ENCODE measurements at places on chromosomes 3 and 15.

DNA sequence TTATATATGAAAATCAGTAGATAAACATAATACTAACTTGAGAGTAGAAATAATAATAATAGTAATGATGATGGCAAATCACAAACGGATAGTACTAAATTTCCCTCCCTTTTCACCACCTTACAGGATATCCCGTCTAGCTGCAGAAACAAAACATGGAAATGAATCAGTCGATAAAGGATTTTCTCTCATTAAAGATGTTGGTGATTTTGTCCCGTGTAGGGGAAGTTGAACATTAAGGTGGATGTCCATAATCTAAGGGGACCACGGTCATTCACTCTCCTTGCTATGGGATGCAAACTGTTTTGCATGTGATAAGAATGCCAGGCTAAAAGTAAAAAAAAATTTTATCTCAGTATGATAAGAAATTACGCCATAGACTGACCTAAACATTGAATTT is 1027.7 kb upstream of the NR2F2 start:
- DNase-seq = no peak

DNA sequence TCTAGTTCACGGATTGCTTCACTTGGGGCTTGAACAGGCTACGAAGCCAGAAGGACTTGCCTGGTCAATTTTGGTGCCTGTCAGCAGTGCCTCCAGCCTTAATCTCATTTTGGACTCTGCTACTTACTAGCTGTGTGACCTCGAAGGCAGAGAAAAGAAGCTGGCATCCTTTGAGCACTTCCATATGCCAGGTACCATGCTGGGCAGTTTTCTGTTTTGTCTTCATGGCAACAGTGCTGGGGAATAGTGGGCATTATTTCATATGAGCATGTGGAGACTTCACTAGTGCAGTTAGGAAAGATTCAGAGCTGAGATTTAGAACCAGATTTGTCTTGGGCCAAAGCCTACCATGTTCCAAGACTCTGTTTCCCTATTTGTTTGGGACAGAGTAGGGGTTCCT is 92.2 kb downstream of the LRTM1 start:
- no peak for DNase-seq

- no peak for DNase-seq
Observed at GRCh38 chr3:116386168-116386567, 59.1 kb downstream of the LSAMP start.

- DNase-seq = no peak
Observed at GRCh38 chr3:45140141-45140769, 5.9 kb downstream of the CDCP1 start.

GRCh38 chr3:172315401-172316091 is 132.7 kb downstream of the GHSR start:
- no peak for DNase-seq

- DNase-seq = no peak
Observed at GRCh38 chr3:138491971-138492370, 57.6 kb downstream of the ESYT3 start.

DNA sequence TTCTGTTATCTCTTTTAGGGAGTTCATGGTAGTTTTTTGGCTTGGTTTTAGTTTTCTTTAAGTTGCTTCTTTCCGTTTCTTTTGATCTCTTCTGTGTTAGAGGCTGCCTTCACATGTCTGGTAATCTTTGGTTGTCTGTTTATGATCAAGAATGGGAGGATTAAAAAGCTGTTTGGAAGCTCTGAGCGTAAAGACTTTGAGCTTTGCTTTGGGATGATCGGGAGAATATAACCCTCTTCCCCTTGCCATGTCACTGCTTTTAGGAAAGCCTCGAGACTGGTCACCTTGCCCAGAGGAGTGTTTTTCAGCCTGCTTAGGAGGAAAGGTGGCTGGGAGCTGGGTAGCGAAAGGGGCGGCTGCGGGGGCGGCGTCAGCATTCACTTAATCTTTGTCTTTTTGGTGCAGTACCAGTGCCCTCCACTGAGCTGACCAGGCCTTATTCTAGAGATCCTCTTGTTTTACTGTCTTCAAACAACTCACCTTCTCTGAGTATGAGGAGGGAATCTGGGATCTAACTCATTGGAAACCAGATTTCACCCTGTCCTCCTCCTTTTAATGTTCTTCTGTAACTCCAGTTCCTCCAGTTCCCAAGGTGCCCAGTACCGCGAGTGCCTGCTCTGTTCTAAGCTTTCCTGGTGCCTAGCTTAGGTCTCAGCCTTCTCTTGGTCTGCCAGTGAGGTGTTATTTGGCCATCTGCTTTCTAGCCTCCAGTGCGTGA is 15.5 kb downstream of the TATDN2 start:
- DNase-seq = peak; percentile 62

DNA sequence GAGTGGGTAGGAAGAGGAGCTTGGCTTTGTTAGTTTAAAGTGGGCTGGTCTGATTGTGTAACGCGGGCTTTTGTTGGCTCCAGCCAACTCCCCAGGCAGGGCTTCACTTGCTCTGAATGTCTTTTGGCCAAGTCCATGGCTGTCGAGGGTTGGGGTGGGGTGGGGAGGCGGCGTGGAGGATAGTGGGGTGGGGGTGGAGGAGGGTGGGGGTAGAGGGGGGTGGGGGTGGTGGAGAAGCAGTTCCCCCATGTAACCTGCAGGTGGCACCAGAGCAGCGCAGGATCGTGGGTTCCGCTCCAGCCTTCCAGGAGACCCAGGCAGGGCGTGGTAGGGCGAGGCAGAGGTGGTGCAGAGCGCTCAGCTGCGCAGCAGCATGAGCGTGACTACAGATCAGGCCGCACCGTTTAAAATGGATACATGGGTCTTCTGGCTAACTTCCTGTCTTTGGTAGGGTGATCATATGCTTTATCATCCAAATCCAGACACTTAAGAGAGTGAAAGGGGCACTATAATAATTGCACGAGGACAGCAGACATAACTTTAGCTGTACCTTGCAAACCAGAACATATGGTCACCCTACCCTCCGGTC is 28.3 kb downstream of the GOLGA6A start:
- peak; percentile 84 for DNase-seq

DNA sequence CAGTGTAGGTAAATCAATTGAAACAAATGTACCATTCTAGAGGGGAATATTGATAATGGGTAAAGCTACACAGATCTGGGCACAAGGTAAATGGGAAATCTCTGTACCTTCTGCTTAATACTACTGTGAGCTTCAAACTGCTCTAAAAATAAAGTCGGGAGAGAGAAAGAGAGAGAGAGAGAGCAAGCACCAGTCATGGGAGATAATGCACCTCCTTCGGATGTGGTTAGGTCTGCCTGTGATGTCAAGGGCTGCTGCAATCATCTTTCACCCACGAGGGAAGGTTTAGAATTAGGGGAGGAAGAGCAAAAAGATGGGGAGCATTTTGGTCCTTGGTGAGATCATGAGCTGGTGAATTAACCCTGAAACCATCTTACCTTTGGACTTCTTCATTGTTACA is 219.1 kb downstream of the ZNF385D start:
- DNase-seq = no peak

DNA sequence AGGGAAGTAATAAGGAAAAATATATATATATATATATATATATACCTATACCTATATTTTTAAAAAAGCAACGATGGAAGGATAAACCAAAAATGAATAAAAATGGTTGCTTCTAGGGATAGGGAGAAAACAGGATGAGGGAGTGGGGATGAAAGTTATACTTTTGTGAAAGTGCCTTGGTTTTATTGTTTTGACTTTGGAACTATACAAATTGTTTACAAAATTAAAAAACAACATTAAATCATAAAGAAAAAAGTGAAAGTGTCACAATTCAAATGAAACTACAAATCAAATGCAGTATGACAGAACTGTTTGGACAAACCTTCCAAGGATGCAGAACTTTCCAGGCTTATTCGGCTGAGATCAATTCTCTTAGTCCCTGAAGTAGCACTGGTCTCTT is 54.4 kb downstream of the SLC24A1 start:
- DNase-seq = no peak

- no peak for DNase-seq
Observed at GRCh38 chr3:146374146-146374545, 95.2 kb downstream of the PLSCR2 start.

GRCh38 chr3:108171106-108171505 is 51.1 kb downstream of the IFT57 start:
- DNase-seq = no peak

- no peak for DNase-seq
Observed at GRCh38 chr15:96072821-96073220, 257.7 kb upstream of the NR2F2 start.

- no peak for DNase-seq
Observed at GRCh38 chr3:112687211-112687610, 46.3 kb upstream of the CCDC80 start.

DNA sequence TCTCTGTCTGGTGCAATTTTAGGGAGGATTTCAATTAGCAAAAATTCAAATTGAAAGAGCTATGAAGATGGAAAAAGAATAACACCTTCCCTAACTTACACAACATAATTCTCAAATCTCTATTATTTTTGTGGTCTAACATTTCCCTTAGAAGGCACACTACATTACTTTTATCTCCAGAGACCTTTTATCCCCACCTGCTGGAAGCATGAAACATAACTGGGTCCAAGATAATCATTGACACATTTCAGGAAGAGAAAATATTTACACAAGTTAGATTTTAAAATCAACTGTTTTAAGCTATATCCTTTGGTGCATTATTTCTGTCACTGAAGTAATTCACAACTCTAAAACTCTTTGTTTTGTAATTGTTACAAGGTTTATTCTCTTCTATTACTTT is 779.5 kb downstream of the ROBO1 start:
- no peak for DNase-seq

DNA sequence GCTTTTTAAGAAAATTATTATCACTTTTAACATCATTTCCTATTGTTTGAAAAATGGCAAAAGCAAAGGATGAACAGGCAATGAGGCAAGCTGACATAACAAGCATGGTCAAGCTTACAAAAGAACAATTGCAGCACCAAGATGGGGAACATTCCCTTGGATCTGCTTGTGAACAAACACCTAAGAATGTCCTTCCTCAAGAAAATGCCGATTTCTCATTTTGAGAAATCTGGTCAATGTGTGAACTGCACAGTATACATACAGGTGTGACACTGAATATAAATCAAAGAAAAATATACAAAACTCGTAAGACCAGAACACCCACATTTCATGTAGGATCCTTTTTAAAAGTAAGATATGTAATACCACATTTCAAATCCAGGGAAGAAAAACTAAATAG is 58.9 kb downstream of the LRRFIP2 start:
- no peak for DNase-seq

GRCh38 chr3:165751637-165752036 is 85.6 kb downstream of the BCHE start:
- no peak for DNase-seq

- DNase-seq = no peak
Observed at GRCh38 chr15:91976966-91977365, 123.5 kb downstream of the SLCO3A1 start.

GRCh38 chr15:74258456-74259291 is 22.5 kb downstream of the CCDC33 start:
- no peak for DNase-seq

DNA sequence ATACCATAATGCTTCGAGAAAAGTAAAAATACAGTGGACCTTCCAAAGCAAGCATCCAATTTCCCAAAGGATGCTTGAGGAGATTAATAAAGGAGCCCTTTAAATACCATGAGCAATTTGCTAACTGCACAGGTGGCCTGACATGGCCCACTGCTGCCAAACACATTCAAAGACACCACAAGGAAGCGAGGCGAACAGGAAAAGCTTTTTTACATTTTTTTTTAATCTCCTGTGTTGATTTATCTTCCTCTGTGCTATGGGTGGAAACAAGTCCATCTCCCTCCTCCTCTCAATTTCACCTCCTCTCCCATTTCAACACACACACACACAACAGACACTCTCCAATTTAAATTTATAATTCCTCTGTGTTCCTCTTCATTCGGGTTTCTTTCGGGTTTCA is 243.4 kb downstream of the IGSF11 start:
- peak; percentile 75 for DNase-seq

Measured in Karpas-422 (cell line).